Stimulated activated CD4-positive, alpha-beta T cell treated with anti-CD3 and anti-CD28 coated beads, TNF-alpha, amount 100 ng/mL, for 4 hours (primary cell): ENCODE measurements at places on chromosomes 5 and 9.

DNA sequence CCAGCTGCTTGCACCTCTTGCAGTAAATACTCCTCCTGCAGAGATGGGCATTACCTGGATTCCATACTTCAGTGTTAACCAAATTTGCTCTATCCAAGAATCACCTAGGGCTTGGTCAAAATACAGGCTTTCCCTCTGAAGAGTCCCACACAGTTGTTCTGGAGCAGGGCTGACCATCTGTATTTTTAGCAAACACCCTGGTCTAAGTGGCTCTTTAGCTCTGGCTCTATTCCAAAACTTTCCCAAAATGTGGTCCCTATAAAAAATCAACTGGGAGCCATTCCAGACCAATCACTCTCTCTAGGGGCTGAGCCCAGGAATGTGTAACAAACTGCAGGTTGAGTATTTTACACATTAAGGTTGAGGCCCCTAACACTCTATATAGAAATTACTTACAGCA is 153.7 kb downstream of the SPOCK1 start:
- no peak for DNase-seq

DNA sequence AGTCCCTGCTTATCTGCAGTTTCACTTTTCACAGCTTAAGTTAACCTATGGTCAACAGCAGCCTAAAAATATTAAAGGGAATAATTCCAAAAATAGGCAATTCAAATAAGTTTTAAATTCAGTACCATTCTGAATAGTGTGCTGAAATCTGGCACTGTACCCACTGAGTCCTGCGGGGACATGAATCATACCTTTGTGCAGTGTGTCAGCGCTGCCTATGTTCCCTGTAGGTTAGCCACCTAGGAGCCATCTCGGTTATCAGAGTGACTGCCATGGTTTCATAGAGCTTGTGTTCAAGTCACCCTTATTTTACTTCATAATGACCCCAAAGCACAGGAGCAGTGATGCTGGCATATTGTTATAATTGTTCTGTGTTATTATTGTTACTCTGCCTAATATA is 139.9 kb downstream of the GPBP1 start:
- no peak for DNase-seq

DNA sequence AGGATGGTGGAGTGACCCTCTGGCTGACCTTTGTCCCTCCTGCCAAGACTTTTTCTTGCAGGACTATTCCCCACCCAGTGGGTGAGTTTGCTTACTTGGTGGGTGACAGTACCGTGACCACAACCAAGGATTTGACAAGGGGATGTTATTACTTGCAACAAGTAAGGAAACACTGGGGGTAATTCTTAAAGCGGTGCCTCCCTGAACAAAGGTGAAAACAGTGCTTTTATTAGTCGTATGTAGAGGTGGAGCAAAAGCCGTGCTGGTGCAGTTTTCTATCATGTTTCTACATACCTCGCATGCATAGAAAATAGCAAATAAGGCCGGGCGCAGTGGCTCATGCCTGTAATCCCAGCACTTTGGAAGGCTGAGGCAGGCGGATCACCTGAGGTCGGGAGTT is 41.0 kb upstream of the KDM4C start:
- DNase-seq: no peak

GRCh38 chr9:86893811-86894490 is 53.4 kb downstream of the GAS1 start:
- no peak for DNase-seq

DNA sequence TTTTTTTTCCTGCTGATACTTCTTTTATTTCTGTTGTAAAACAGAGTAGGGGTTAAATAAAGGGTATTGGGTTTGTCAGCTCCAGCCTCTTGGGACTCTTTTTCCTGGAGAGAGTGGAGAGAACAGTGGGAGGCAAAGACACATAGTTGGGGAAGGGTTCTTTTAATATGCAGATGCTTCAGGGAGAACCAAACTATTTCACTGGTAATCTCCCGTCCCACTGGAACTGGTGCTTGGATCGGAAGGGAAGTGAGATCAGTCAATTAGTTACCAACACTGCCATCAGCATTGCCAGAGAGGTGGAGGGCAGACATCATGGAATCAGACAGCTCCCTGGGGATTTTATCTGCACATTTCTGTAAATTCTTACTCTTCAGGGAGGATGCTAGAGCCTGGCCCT is 47.6 kb upstream of the ELOVL7 start:
- DNase-seq: no peak
